A549 treated with CORT108297 at 1 μM for 4 hours (cell line): ENCODE measurements at places on chromosomes 4 and X. TPM values are rescaled to one million over a fixed set of nuclear protein-coding genes. Genes with fewer than 3 reads are reported as not detected.

EOLA2 gene
- 51.0 to 61.1 TPM (median 58.1 TPM) in 5 replicates for total RNA-seq

PROM1 gene
- 0.06 to 0.29 TPM (median 0.09 TPM) in 5 replicates for total RNA-seq

STX18 gene
- 18.5 to 27.9 TPM (median 20.9 TPM) in 5 replicates for total RNA-seq

GLUD2 gene
- 2.6 to 3.1 TPM (median 2.9 TPM) in 5 replicates for total RNA-seq

TMPRSS11F gene
- not detected in 5 replicates for total RNA-seq

N4BP2 gene
- total RNA-seq, result 1.6 to 3.3 TPM (median 2.8 TPM) in 5 replicates

PAK3 gene
- total RNA-seq, result 0.04 to 0.11 TPM (median 0.09 TPM) in 3 of 5 replicates, not detected in the others

NLRP2B gene
- not detected in 5 replicates for total RNA-seq

PPP2R2C gene
- 32.1 to 41.3 TPM (median 38.7 TPM) in 5 replicates for total RNA-seq

GUCY1A1 gene
- total RNA-seq, result not detected in 5 replicates

MAGEA11 gene
- total RNA-seq, result 0.07 TPM in 1 of 5 replicates, not detected in the others

SHROOM4 gene
- not detected in 5 replicates for total RNA-seq

PRRG1 gene
- total RNA-seq, result 5.1 to 7.6 TPM (median 6.4 TPM) in 5 replicates

MAGEA3 gene
- total RNA-seq, result 2.5 to 4.4 TPM (median 3.3 TPM) in 5 replicates

REELD1 gene
- total RNA-seq, result not detected in 5 replicates

SLC10A6 gene
- not detected in 5 replicates for total RNA-seq

RRH gene
- total RNA-seq, result 0.06 to 0.22 TPM in 2 of 5 replicates, not detected in the others

F9 gene
- not detected in 5 replicates for total RNA-seq

PRDM8 gene
- total RNA-seq, result 0.14 to 0.46 TPM (median 0.29 TPM) in 5 replicates

AMTN gene
- 0.20 TPM in 1 of 5 replicates, not detected in the others for total RNA-seq

STARD8 gene
- 1.3 to 1.9 TPM (median 1.5 TPM) in 5 replicates for total RNA-seq

HSD17B10 gene
- 168 to 203 TPM (median 197 TPM) in 5 replicates for total RNA-seq

DCUN1D4 gene
- total RNA-seq, result 16.6 to 19.1 TPM (median 17.8 TPM) in 5 replicates

SPIN2A gene
- total RNA-seq, result 0.12 to 0.21 TPM (median 0.13 TPM) in 5 replicates

GPR50 gene
- 0.12 to 0.17 TPM (median 0.15 TPM) in 4 of 5 replicates, not detected in the other for total RNA-seq

ATP7A gene
- 2.5 to 3.4 TPM (median 3.1 TPM) in 5 replicates for total RNA-seq

LYAR gene
- 26.5 to 36.7 TPM (median 27.4 TPM) in 5 replicates for total RNA-seq

HEPH gene
- total RNA-seq, result not detected in 5 replicates

TRIM75 gene
- total RNA-seq, result not detected in 5 replicates

RNF175 gene
- total RNA-seq, result not detected in 5 replicates

NEUROG2 gene
- total RNA-seq, result not detected in 5 replicates

TLR3 gene
- 0.29 to 0.52 TPM (median 0.41 TPM) in 5 replicates for total RNA-seq

SLC2A9 gene
- total RNA-seq, result 0.18 to 0.74 TPM (median 0.27 TPM) in 5 replicates

GPR34 gene
- total RNA-seq, result 0.05 TPM in 2 of 5 replicates, not detected in the others

PLAC8 gene
- 0.42 to 1.4 TPM (median 0.86 TPM) in 5 replicates for total RNA-seq

S100P gene
- total RNA-seq, result 32.2 to 75.0 TPM (median 64.2 TPM) in 5 replicates

NMU gene
- total RNA-seq, result 0.43 to 1.1 TPM (median 0.53 TPM) in 5 replicates

CT45A5 gene
- total RNA-seq, result 0.08 to 0.42 TPM in 2 of 5 replicates, not detected in the others

ESX1 gene
- total RNA-seq, result 0.06 to 0.12 TPM in 2 of 5 replicates, not detected in the others
